Activated naive CD4-positive, alpha-beta T cell (primary cell): ENCODE measurements at places on chromosomes 6 and 20.
A peak's percentile ranks its signal among the peaks of the same experiment; 100 is the strongest.

DNA sequence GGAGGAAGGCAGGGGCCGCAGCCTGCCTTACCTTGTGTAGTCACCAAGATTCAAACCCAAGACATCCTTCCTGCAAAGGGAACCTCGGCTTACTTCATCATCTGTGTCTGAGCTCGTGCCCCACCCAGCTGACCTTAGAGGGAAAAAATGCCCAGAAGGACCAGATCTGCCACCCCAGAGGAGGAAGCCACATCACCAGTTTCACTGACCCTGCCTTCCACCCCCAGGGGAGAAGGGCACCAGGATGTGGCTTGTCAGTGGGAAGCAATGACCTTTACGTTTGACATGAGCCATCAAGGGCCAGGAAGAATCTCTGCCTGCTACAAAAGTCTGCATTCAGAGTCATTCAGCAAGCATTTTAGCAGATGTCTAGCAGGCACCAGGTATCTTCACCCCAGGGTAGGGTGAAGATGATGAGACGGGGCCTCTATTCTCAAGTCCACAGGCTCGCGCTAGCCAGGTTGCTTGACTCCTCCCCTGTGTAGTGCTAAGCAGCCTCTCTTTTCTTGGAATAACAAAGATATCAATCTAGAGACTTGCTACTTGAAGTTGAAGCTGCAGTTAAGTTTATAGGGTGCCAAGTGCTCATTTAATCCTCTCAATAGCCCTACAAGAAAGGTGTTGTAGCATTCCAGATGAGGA, 28.1 kb downstream of the HM13 start:
- no peak for DNase-seq

DNA sequence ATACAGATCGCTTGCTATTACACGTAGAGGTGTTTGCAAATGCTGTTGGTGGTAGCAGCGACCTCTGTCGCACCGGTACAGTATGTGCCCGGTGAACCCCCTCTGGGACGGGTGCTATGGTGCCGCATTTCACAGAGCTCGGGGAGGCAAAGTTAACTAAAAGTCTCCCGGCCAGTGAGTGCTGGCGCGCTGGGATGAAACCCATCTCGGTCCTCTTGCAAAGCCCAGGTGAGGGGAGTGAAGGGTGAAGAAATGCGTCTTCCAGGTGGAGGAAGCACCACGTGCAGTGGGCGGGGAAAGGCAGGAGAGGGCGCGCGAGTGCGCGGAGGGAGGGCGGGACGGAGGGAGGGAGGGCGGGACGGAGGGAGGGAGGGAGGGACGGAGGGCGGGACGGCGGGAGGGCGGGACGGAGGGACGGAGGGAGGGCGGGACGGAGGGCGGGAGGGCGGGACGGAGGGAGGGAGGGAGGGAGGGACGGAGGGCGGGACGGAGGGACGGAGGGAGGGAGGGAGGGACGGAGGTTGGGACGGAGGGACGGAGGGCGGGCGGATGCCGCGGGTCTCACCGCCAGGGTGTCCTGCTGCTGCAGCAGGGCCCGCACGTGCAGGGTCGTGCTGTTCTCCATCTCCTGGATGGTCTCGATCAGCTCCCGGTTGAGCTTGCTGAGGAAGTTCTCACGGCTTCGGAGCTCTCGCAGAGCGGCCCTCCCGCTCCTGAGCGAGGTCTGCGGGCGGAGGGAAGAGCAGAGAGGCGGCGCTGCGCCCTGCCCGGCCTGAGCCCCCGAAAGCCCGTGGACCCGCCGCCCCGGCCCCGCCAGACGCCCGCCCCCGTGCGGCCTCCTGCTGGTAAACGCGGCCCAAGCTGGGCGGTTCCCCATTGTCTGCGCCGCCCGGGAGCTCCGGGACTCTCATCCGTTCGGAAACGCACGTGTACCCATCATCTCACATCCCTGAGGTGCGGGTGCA, 11.7 kb downstream of the C20orf96 start:
- DNase-seq, result no peak

DNA sequence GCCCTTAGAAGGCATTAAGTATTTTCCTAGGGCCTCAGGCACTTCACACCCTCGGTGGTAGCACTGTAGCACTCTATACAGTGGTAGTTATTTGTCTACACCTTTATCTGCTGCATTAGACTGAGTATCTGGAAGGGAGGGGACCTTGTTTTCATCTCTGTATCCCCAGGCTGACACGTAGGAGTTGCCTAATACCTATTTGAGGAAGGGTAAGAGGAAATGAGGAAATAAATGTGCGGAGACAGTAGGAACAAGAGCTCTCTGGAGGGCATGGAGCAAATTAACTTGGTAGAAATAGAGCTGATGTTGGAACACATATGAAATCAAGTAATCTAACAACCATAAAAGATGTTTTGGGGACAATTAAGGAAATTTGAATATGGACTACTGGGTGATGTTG, 3.9 kb downstream of the CNPY3 start:
- no peak for DNase-seq

DNA sequence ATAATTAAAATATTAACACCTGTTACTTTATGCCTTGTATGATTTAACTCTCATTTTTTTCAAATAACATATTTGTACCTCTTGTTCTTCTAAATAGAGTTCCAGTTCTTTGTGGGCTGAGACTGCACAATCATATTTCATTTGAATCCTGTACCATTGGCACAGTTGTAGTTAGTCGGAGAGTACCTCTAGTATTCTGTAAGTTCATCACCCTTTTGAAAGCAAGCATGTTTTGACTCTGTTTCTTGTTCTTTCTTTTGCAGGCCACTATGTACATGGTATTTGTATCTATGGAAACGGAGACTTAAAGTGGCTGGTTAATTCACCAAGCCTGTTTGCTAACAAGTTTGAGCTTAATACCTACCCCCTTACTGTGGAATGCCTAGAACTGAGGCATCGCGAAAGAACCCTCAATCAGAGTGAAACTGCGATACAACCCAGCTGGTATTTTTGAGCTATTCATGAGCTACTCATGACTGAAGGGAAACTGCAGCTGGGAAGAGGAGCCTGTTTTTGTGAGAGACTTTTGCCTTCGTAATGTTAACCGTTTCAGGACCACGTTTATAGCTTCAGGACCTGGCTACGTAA, 68.2 kb downstream of the C6orf52 start:
- DNase-seq, result no peak

DNA sequence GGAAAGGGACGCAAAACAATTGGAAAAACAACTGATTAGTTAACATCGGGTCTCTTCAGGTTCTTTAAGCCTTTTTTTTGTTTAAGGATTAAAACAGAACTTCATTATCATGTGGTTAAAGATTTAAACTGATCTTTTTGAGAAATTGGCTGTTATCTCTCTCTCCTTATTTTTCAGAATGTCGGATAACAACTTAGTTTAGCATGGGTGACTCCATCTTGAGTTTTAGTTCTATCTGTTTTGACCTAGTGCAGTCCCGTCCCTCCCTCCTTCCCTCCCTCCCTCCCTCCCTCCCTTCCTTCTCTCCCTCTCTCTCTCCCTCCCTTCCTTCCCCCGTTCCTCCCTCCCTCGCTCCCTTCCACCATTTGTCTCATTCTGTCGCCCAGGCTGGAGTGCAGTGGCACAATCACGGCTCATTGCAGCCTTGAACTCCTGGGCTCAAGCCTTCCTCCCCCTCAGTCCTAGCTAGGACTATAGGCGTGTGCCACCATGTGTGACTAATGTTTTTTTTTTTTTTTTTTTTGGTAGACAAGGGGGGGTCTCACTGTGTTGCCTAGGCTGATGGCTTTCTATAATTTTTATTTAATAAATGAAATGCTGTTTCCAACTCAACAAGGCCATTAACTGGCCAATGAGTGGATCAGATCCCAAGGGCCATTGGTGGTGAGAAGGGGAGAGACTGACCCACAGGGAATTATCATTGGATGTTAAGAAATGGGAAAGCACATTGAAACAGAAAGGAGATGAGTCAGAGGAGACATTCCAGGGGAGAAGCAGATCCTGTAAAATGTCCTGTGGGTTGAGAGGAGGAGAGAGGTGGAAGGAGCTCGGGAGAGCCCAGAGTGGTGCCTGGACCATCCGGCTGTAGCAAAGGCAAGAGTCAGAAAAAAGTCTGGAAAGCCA, 13.6 kb downstream of the BAK1 start:
- no peak for DNase-seq

- no peak for DNase-seq
Observed at GRCh38 chr6:142753196-142753595, 191.8 kb downstream of the HIVEP2 start.

DNA sequence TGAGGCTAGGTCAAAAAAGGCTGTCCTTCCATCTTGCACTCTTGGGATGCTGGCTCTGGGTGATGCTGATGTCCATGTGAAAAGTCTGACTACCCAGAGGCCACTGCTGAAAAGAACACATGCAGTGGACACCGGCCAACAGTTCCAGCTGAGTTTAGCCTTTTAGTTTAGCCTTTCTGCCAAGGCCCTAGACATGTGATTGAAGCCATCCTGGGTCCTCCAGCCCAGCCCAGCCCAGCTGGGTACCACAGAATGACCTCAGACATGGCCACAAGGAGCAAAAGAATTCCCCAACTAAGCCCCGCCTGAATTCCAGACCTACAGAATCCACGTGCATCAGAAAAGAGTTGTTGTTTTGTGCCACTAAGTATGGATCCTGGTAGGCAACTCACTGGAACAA, 17.4 kb downstream of the PIGT start:
- no peak for DNase-seq

DNA sequence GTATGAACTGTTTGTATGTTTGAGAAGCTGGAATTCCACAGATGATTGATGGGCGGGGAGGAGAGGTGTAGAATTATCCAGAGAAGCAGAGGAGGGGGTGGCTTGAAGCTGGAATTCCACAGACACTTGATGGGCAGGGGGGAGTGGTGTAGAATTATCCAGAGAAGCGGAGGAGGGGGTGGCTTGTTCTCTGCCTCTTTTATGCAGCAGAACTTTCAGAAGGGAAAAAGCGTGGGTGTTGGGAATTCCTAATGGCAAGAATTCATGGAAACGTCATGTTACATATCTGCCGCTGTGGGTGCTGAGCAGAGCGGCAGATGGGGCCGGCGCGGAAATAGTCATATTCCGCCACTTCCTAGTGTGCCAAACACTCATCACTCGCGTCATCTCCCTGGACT, 167.9 kb upstream of the KCNG1 start:
- DNase-seq, result no peak

DNA sequence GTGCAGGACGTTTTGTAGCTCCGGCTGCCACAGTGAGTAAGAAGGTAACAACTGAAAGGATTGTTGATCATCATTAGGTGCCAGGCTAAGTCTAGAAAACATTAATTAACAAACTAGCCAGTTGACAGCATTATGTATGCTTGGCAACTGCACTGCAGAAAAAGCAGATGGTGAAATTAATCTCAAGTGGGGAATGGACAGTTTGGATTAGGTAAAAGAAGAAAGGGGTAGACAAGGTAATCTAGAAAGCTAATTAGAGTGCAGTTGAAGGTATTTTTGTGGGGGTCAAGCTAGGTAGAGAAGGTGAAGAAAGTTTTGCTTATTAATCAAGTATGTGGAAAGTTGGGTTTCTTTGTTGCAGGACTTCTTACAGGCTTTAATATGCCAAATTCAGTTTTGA, 69.7 kb upstream of the HINT3 start:
- no peak for DNase-seq

- DNase-seq, result no peak
Observed at GRCh38 chr6:132817554-132818403, 3.4 kb downstream of the RPS12 start.

DNA sequence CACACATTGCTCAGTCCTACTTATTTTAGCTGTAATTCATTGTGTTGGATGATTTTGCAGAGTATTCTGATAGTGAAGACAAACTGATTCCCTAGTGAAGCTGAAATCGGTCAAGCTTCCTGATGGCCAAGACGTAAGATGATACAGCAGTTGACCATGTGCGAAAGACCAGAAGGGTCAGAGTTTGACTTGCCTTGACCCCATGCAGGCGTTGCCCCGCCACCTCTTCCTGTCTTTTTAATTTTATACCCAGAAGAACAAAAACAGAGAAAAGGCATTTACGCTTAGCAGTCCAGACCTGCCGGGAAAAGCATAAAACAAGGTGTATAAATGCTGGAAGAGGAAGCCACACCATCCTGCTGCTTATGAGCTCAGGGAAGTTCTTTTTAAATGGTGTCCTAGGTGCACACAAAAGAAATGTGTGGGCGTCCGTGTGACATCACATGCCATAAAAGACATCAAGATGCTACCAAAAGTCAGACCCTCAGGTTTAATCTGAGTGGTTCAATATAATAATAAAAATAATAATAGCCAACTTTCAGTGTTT, 32.2 kb downstream of the TSHZ2 start:
- no peak for DNase-seq

DNA sequence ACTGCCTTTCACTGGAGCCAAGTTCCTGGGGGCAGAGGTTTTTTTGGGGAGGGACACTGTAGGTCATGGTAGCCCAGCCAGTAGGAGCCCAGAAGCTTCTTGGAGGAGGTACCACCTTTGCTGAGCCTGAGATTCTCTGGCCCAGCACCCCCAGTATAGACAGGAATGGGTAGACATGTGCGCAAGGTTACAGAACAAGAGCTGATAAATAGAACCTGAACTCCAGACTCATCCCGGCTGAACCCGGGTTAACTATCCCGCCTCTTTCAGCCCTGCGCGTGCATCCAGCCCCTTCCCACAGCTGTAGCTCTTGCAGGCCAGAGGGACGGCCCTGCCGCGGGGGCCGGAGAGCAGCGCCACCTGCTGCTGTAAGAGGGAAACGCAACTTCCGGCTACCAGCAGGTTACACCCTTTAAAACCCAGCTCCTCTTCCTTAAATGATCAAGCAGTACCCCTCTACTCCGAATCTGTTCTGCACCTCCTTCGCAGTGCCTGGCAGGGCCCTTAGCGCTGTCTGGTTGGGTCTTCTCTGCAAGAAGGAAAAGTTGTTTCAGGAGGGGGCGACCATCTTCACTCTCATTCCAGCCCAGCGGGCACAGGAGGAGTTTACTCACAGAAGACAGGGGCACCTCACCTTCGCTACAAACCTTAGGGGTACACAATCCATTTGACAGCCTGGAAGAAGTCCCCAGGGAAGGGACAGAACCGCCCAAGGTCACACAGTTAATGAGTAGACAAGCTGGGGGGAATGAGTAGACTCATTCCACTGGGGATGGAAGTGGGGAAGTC, 7.5 kb downstream of the SRXN1 start:
- peak; percentile 33 for DNase-seq

DNA sequence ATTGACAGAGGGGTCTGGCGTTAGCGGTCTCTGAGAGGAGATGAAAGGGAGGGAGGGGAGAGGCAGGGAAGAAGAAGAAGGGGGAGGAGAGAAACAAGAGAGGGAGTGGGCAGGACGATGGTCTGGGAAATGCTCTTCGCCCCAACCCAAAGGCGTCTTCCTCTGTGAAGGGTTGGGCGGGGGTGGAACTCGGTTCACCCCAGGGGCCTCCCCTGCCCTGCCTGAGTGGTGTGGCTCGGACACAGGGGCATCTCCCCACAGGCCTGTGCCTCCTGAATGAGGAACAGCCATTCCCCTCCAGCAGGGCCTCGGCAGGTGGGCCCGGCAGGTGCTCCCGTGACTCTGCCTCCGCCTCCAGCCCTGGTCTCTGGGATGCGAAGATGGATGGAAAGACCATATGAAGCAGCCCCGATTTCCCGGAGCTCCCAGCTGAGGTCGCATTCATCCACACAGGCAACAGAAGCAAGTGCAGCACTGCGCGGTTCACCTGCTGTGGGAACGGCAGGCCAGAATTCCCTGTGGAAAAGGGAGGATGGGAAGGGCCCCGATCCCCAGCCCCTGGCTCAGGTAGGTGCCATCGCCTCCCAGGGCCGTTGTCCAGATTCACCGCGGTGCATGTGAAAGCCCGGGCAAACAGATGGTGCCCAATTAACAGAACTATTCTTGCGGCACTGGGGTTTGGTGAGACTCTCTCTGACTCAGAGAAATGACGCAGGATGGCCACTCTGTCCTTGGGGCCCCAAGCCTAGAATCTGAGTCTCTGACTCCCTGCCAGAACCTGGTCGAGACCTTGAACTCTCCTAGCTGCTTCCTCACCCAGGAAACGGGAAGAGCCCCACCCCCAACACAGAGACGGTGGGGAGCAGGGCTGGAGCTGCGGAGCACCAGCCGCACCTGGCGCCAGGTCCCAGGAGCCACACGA, 29.4 kb upstream of the RPS6KA2 start:
- no peak for DNase-seq
